ENCODE measurements at places on chromosomes 4 and X.

DNA sequence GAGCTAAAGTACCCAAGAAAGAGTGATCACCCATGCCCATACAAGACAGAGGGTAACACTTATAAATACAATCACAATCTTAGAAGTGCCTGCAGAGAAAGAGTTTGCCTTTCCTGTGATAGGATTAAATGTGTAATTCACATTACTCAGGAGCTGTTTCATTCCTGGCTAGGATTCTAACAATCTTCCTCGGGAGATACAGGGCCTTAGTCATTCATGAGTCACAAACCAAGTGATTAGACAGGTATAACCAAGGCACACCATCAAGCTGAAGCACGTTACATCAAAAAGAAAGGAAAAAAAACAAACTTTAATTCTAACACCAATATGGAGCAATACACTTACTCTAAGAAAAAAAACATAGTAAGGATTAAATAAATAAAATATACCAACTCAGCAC is 14.9 kb downstream of the ABCG2 start:
- DNase-seq: no peak

DNA sequence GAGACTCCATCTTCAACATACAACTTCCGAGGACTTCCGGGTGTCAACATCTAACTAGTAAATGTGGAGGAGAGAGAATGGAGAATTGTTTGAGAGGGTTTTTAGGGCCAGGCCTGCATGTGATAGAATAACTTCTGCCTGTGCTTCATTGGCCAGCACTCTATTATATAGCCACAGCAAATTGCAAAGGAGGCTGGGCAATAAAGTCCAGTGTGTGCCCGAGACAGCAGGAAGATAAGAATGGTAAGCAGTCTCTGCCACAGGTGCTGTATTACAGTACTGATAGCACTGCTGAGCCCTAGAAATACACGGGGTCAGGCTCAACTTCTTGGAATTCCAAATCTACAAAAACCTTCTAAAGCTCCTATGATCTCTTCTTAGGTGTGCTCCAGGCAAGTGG is 20.8 kb upstream of the LIMCH1 start:
- no peak for DNase-seq

DNA sequence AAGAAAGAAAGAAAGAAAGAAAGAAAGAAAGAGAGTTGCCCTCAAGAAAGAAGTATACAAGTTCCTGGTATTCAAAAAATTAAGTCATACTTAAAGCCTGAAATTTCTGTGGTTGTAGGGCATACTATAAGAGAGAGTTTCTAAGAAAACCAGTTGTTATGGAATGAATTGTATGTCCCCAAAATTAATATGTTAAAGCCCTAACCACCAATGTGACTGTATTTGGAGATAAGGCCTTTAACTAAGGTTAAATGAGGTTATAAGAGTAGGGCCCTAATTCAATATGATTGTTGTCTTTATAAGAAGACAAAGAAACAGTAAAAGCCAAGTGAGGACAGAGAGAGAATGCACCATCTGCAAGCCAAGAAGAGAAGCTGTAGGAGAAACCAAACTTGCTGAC is 521.1 kb downstream of the CCSER1 start:
- no peak for DNase-seq

DNA sequence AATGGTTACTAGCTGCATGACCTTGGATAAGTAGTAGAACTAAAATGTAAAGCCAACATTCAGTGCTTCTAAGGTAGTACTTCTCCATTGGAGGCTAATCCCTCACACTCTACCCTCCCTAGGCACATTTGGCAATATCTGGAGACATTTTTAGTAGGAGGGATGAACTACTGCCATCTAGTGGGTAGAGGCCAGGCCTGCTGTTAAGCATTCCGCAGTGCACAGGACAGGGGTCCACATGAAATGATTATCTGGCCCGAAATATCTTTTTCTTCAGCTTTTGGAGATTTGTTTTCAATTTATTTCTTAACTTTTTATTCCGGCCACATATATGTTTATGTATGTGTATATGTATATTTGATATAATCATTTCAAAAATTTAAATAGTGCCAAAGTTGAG is 36.0 kb upstream of the SPANXC start:
- DNase-seq: peak; percentile 0

DNA sequence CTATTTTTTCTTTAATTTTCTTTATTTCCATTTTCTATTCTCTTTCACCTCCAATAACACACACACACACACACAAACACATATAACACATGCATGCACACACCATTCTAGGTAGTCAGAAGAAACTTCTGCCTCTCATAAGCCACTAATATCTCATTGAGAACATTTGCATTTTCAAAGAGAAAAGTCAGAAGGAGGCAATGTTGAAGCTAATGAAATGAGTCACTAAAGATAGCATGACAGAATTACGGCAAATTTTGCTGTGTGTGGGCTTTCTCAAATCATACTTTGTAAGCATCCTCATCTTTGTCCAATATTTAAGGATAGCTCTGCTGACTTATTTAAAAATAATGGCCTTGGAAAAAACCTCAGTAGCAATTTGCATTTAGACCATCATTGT is 291.3 kb downstream of the GUCY2F start:
- no peak for DNase-seq

GRCh38 chr4:111454961-111455360 is 690.3 kb upstream of the FAM241A start:
- DNase-seq: no peak

GRCh38 chrX:63283348-63283747 is 67.8 kb downstream of the SPIN4 start:
- DNase-seq: no peak

DNA sequence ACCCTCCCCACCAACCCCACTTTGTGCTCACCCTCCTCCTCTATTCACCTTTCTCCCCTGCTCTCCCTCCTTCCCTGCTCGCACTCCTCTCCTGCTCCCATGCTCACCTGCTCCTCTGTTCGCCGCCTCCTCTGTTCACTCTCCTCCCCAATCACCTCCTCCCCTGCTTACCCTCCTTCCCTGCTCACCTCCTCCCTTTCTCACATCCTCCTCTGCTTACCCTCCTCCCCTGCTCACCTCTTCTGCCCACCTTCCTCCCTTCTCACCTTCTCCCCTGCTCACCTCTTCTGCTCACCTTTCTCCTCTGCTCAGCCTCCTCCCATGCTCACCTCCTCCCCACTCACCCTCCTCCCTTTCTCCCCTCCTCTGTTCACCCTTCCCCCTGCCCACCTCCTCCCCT is 357.2 kb downstream of the UNC5C start:
- no peak for DNase-seq

GRCh38 chr4:100461807-100462605 is 55.8 kb downstream of the EMCN start:
- DNase-seq: no peak

GRCh38 chr4:124810827-124811226 is 98.3 kb upstream of the ANKRD50 start:
- DNase-seq: no peak

GRCh38 chr4:107600436-107600835 is 119.6 kb downstream of the PAPSS1 start:
- DNase-seq: no peak

DNA sequence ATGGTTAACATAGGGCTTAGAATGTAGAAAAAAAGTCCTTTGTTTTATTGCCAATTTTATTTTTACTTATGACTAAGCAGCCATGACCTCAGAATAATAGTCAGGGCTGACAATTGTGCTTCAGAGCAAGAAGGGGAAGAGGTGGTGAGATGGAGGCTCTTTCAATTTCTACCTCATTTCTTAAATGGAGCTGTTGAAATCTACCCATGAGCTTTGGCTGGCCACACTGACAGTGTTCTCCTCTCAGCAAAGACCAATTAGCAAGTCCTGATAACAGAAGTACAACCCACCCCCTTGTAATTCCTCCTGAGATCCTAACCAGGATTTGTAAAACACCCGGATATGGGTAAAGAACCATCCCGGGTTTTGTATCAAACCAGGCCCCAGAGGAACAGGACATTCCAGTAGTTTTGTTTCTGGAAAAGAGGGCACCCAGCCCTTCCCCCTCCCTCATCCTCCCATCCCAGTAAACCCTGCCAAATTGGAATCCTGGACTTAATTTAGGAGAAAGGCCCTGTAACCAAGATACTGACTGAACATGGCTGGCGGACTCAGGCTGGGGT is at the start of gene HEPH:
HEPH (plus strand) TSS at position 399 of the 563 bp plus-strand sequence. CDS start 6,324 bp downstream, outside the sequence.
- DNase-seq: no peak

DNA sequence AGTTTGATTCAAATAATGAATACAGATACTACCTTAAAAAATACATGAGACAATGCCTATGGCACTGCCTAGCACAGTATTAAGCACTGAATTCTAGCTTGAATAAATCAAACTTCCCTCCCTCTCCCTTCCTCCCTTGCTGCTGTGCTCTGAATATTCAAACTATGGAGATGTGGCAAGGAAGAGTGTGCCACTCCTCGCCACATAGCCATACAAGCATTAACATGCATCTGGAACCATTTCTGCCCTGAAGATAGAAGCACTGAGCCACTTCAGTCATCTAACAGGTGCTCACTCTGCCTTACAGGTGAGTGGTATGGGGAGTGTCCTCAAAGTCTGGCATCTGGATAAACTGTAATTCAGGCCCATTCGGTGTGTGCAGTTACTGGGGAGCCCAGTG is 276.9 kb downstream of the ARHGAP24 start:
- no peak for DNase-seq

DNA sequence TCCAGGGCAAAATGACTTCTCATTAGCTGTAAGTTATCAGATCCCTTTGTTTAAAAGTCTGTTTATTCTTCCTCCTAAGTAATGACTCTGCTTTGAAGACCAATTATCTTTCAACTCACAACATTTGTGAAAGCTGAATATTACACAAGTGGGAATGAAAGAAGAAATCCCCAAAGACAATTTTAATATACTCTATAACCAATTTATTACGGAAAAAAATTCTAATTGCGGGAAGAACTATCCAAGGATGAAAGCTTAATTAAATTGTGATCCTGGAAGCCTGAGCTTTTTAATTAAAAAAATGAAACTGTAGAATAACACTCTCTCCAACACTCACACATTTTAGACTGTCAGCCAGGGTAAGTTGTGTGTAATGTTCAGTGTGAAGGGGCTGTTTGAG is 15.6 kb upstream of the SHISA3 start:
- DNase-seq: no peak

DNA sequence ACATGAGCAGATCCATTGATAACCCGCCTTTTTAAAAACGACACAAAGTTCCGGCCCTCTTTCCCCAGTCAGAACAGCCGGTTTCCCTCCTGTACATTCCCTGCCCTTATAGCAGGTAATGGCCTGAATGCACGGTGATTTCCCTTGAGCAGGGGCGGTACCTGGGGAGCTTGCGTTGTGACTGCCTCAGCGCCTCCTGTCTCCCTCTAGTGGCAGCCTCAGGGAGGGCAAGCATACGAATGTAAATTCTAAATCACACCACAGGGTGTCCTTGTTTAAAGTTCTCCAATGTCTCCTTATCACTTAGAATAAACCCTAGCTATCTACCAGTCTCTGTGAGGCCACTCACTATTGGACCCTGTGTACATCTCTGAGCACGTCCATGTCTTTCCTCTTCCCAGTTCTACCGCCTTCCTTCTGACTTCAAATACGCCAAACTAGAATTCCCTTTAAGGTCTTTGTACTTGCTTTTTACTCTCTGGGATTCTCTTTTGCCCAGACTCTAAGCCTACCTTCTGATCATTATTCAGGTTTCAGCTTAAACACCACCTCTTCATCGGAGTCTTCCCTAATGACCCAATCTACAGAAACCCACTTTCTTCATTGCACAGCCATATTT is 18.4 kb upstream of the LDB2 start:
- no peak for DNase-seq

DNA sequence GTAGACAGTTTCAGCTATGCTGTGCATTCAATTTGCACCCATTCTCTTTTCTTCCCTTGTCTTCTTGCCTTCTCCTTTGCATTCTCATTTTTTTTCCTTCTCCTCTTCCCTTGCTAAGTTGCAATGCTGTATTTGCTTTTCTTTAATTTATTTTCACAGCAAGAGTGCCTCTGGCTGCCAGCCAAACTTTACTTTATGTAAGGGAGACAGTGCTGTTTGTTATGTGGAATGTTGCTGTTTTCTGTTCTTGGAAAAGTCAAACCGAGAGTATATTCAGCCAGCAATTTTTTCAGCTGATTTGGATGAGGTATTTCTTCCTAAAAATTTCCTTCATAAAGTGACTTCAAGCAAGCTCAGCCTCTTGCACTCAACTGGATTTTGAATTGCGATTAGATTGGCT is 1293.4 kb downstream of the ARAP2 start:
- DNase-seq: no peak

DNA sequence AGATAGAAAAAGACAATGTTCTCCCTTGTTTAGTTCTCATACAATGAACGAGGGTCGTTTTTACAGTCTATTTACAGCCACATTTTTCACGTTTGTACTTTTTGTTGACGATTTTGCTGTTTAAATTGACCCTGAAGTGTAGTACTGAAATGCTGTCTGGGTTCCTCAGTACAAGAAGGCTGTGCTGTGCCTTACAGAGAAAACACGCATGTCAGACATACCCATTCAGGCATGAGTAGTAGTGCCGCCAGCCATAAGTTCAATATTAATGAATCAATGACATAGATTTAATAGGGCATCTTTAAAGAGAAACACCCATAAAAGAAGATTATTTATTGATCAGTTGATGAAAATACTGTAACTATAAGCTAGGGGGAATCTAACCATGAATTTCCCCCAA is 459.8 kb upstream of the EPHA5 start:
- DNase-seq: no peak

GRCh38 chr4:179927473-179927872 is 2315.7 kb upstream of the TENM3 start:
- no peak for DNase-seq

DNA sequence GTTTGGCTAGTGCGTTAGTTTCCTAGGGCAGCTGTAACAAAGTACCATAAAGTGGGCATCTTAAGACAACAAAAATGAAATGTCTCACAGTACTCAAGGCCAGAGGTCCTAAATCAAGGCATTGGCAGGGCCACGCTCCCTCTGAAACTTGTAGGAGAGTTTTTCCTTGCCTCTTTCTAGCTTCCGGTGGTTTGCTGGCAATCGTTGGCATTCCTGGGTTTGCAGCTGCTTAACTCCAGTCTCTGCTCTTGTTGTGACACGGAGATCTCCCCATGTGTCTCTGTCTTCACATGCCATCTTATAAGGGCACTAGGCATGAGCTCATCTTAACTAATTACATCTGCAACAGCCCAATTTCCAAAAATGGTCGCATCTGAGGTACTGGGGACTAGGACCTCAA is 362.0 kb upstream of the BOD1L1 start:
- DNase-seq: no peak

- no peak for DNase-seq
Observed at GRCh38 chr4:80213117-80213815, 16.0 kb downstream of the PRDM8 start.

DNA sequence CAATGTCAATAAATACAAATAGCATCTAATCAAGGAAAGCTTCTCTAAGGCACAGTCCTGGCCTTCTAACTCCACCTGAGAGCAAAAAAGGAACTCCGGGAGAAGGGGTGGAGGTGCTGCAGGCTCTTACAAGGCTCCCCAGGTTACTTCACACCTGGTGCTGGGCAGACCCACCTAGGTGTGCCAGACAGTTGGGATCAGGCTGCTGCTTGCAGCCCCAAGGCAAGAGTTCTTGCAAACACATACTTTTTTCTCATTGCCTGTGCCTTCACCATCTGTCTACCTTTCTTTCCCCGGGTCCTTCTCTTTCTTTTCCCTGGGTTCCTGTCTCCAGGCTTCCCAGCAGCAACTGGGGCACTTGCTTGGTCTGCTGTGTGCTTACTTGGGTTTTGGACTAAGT is 81.4 kb upstream of the STIM2 start:
- no peak for DNase-seq

- DNase-seq: no peak
Observed at GRCh38 chr4:80036949-80037685, 35.9 kb downstream of the ANTXR2 start.
